CMK (cell line): ENCODE measurements at places on chromosomes 6 and 20.

DNA sequence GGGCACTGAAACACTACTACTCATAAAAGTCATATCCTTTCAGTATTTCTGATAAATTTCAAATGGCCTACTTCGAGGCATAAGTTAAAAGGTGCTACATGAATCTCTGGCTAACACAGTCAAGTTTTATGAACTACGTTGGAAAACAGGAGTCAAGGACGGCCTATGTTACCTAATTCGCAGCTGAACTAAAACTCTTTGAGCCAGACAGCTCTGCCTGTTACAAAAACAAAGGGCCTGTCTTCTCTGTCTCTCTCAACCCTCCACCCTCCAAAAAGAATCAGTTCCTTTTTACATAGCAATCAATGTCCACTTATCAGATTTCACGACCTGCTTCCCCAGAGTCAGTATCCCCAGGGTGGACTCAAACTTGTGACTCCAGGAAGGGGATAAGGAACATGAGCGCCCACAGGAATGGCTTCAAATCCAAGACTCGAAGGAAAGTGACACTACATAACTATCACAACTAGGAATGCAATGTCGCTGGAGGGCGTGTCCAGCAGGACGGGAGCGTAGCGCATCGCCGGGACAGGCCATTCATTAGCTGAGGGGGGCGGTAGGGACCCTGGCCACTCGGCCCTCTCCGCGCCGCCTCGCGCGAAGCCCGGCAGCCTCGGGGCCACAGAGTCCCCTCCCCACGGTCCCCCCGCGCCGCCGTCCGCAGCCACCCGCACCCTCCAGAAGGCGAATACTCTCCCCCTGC is 591 bp downstream of the IBTK start:
- DNase-seq, result peak; percentile 48

DNA sequence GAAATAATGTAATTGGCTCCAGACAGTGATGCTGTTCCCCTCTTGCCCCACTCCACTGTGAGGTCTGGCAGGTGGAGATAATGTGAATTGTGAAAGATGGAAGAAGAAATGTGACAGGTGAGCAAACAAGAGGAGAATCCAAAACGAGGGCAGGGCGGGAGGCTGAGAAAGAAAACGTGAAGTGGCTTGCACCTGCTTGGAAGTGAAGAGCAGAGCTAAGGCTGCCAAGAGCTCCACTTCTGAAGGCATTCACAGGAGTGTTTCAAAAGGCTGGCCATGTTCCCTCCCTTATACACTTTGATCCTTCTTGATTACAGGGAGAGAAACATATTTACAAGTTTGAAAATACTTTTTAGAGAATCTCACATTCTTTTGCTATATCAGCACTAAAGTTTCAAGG is 359.4 kb downstream of the EPHA7 start:
- DNase-seq, result no peak

DNA sequence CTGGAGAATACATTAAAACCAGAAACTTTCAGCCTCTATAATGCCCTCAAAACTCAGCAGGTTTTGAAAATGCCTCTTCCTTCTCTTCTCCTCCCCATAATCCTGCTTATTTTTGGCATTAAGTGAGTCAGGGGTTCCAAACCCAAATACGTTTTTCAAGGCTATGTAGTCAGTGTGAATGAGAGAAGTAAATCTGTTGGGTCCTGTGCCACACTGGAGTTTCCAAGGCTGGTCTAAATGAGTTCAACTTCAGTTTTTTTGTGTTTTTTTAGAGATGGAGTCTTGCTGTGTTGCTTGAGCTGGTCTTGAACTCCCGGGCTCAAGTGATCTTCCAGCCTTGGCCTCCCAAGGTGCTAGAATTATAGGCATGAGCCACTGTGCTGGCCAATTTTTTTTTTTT is 20.9 kb downstream of the PTPRA start:
- DNase-seq, result no peak

GRCh38 chr20:6014017-6014416 is 39.8 kb downstream of the LRRN4 start:
- DNase-seq, result no peak

- no peak for DNase-seq
Measured at GRCh38 chr6:121711472-121711871, 276.0 kb downstream of the GJA1 start.

GRCh38 chr6:129432738-129433137 is 277.2 kb downstream of the ARHGAP18 start:
- no peak for DNase-seq

GRCh38 chr6:136525586-136526195 is 24.5 kb downstream of the MAP7 start:
- DNase-seq, result no peak

DNA sequence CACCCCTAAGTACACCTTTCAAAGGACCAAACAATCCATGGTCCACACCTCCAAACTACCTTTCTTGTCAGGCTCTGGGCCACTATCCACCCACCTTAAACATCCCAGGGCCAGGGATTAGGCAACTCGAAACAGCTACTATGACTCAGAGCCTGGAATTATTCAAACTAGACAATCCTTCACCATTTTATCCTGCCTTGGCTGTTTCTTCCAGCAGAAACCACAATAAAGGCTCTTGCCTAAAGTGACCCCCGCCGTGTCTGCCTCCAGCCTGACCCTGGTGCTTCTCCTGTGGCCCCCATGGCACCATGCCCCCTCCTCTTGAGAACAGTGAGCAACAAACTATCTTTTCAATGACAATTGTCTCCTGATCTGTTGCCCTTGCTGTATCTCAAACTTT is 195.5 kb downstream of the EPM2A start:
- DNase-seq, result no peak

DNA sequence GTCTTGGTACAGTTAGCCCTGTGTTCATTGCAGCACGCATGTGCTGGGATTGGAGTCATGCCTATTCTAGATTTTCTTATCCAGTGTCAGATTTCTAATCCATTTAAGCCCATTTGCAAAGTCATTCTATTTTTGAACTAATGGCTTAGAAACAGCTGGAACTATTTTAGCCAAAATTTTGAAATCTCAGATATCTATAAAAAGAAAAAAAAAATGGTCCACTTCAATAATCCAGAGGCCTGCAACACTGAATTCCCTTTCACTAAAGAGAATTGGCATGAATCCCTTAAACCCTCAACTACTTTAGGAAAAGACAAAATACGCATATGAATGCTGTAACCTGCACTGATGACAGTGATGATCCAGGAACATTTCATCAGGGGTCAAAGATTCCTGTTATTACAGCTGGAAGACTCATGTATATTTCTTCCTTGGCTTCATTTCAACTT is 1.5 kb downstream of the COL21A1 start:
- DNase-seq, result no peak

DNA sequence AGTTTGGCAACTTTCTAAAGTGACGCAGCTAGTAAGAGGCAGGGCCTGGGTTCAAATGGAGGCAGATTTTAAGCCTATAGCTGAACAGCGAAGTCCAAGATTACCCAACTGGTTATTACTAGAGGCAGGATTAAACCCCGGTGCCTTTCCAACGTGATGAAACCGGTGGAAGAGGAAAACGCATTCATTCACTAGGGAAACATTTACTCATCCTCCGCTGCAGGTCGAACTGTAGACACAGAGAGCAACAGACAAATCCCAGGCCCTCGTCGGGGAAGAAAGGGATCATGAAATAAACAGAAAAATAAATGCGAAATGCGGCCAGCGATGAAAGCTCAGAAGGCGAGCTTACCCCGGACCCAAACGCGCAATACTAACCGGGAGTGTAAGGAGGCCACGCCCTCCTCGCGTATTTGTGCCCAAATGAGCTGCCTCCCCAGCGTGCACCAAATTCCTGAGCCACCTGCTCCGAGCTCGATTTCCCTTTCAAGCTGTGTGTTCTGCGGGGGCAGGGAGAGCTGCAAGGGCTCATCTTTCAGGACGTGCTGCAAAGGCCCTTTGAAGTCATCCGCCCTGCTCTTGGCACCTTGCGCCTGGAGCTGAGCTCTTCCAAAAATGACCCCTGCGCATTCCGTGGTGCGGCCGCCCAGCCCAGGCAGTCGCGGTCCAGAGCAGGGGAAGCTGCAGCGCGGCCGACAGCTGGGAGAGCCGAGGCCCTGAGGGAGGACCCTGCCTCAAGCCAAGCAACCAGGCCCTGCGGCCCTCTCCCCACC is 46.9 kb downstream of the PDYN start:
- DNase-seq, result no peak

GRCh38 chr6:30570263-30570662 is 979 bp upstream of the ABCF1 start:
- DNase-seq, result no peak

- DNase-seq, result no peak
Measured at GRCh38 chr6:13870214-13870830, 54.4 kb upstream of the RNF182 start.

DNA sequence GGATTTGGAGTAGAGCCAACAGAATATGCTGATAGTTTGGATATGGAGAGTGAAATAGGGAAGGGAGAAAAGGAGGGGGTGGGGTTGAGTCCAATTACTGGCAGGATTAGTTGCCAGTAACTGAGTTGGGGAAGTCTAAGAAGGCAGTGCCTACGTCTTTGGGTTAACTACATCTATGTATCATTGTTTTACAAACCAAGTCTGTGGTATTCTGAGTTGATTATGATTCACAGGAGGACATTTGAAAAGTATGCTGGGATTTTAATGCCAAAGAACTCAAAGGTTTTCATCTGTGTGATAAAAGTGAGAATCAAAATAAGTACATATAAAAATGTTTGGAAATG is 14.7 kb downstream of the DSE start:
- no peak for DNase-seq

DNA sequence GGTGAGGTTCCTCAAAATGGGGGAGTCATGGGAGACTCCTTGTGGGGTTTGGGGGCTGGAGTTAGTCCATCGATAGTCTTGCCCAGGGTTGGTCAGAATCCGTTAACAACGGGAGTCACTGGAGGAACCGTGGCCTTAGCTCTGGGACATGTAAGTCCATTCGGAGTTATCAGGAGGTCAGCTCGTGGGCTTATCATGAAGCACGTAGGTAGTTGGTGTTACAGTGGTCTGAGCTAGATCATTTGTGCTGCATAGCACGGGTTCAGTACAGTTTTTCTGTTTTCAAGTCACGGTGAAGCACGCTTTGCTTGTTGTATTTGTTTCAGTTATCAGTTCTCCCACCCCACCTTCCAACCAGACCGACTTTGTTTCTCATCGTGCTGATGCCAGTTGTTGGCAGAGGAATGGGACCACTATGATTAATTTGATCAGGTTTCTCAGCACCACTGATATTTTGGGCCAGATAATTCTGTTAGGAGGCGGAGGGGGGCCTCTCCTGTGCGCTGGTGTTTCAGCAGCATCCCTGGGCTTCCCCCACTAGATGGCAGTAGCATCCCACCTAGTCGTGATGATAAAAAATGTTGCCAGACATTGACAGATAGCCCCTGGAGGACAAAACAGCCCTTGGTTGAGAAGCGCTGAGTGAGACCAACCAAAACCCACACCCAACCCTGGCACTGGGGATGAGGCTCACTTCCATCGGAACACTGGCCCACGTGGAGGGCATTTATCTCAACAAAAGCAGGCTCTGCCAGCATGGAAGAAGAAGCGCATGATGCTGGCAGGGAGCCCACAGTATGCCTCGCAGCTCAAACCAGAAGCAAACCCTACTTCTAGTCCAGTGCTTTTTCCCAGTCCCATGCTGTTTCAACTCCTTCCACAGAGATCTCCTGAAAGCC is 2.2 kb upstream of the APMAP start:
- peak; percentile 57 for DNase-seq

DNA sequence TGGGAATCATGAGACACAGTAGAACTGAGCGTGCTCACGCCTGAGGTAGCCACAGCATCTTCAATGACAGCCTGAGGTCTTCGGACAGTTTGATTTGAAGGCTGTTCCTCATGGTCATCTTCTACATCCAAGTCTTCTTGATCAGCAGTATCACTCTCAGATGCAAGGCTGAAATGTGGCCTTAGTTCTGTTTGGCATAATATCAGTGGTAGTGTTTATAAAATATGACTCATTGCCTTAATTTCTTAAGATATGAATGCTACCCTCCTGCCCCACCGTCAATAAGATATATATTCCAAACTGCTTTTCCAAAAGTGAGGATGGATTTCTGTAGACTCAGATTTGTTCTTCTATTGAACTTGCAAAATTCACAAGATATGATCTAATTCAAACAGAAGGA is 17.5 kb upstream of the MAP7 start:
- DNase-seq, result no peak

DNA sequence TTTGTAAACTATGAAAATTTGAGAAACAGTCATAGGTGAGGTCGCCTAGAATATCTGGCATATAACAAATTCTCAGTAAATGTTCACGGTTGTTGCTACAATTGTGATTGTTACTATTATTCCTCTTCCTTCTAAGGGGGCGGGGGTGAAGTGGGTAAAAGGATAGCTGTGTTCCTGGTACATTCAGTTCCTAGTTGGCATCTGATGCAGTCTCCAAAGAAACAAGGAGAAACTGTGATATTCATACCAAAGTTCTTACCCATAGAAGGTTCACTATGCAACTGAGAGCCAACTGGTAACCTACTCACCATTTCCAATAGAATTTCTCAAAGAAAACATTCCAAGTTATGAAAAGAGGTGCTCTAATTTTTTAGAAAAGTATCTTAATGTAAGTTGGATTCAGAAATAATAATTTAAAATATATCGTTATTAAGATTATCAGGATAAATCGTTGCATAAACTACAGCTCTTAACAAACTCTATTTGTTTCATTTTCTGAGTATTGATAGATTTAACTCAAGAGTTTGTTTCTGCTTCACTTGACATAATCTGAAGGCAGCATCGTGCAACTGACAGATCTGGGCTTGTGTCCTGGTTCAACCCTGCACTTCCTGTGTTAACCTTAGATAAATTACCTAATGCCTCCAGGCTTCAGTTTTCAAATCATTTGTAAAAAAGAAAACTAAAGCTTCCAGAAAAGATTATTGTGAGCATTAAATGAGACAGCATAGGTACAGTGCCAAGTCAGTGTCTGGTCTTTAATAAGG is 13.3 kb upstream of the MAP7 start:
- no peak for DNase-seq

- no peak for DNase-seq
Measured at GRCh38 chr6:91786474-91787184, 1199.8 kb upstream of the MAP3K7 start.

DNA sequence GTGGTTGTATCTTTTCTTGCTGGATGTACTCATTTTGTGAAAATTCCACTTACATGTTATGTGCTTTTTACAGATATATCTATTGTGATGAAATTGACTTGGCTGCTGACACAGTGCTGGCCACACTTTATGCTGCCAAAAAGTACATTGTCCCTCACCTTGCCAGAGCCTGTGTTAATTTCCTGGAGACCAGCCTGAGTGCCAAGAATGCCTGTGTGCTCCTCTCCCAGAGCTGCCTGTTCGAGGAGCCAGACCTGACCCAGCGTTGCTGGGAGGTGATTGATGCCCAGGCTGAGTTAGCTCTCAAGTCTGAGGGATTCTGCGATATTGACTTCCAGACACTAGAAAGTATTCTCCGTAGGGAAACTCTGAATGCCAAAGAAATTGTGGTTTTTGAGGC is 4.9 kb downstream of the BTBD3 start:
- no peak for DNase-seq

DNA sequence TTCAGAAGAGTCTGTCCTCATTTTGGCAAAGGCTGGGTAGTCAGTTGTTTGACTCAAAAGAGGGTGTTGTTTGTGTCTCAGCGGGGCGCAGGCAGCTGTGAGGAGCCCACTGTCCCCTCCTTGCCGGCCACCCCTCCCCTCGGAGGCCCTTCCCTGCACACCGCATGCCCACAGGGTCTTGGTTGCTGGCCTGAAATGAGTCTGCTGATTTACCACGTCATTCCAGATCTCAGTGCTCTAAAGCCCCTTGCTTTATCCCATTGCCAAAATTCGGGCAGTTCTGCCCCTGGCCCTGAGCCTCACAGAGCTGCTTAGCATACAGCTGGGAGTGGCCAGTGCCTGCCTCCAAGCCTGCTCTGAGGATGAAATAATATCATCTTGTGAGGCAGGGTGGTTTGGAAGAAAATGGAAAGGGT is 220.7 kb downstream of the UST start:
- no peak for DNase-seq
